Activated CD8-positive, alpha-beta memory T cell treated with anti-CD3 and anti-CD28 coated beads, Interleukin-2, amount 50 U/mL, for 48 hours (primary cell): ENCODE measurements at places on chromosomes 2 and 18.

GRCh38 chr2:233828546-233829192 lies 25.7 kb downstream of the HJURP start:
- DNase-seq, result peak; percentile 38

DNA sequence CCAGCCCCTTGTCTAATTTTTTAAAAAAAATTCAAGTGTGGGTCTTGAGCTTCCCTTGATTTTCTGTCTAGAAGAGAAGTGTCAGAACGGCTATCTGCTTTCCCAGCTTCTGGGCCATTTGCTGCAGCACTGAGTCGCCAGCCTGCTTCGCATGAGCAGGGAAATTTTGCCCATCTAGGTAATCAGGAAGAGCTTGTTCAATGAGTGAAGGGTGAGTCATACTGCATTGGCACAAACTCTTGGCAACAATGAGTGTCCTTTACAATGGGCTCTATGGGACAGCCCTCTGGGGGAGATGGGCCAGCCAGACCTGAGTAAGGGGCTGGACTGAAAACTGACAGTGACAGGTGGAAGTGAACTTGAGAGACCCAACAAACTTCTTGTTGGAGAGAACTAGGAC lies 2.4 kb upstream of the RNF144A start:
- no peak for DNase-seq

GRCh38 chr2:225276207-225276606 lies 123.3 kb upstream of the NYAP2 start:
- DNase-seq, result no peak

DNA sequence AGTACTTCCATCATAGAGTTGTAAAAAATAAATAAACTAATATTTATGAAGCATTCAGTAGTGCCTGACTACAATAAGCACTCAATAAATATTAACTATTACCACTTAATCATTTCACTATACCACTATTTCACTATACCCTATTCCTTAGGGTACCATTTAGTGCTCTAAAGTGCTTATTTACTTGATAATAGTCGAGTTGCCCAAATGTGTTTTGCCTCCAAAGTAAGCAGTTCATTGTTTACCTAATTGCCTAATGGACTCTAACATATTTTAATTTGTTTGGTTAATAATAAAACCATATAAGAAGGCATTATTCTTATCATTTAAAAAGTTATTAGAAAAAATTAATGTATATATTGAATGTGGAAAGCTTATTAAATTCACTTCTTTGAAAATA lies 33.0 kb upstream of the MAP2 start:
- DNase-seq, result no peak

GRCh38 chr2:109437325-109438090 lies 176.3 kb downstream of the SEPTIN10 start:
- DNase-seq, result no peak

DNA sequence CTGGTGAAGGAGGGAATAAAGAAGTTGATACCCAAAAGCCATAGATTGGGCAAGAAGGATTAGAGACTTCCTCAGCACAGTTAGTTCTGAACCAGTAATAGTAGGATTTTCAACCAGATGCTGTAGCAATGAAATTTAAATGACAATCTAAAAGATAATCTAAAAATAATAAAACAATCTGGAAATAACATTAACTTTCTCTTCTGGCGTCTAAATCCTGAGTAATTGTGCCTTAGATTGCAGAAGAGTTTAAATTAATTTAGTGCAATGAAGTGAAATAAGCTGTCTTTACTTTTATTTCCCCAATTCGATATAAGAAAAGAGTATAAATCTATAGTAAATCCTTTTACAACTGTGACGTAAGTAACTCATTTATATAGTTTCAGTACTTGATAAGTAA lies 186.8 kb upstream of the DOK6 start:
- no peak for DNase-seq

DNA sequence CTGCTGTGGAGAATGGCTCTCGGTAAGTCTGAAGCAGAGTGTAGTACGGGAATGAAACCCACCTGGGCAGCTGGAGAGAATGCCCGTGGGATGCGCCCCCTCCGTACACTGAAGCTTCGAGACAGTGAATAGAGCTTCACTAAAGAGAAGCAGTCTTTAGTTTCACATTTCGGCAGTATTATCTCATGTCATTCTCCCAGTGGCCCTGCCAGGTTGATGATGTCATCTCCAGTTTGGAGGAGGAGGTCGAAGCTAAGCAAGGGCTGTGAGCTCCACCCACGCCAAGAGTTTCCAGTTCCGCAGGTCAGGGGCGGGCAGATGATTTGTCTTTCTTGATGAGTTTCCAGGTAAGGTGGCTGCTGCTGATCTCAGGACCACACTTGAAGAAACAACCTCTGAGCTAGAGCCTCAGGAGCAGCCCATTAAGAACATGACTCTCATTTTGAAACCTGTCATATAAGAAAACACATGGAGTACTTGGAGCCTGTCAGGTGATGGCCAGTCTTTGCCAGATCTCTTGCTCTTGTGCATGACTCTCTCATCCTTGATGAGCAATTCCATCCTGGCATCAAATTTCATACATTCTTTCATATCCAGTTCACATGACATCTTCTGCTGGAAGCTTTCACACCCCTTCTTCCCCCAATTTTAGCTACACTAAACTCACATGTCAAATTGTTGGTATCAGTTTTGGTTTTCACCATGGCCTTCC lies 475.0 kb downstream of the RNF144A start:
- no peak for DNase-seq

GRCh38 chr18:65347446-65347845 lies 403.4 kb upstream of the CDH7 start:
- no peak for DNase-seq

DNA sequence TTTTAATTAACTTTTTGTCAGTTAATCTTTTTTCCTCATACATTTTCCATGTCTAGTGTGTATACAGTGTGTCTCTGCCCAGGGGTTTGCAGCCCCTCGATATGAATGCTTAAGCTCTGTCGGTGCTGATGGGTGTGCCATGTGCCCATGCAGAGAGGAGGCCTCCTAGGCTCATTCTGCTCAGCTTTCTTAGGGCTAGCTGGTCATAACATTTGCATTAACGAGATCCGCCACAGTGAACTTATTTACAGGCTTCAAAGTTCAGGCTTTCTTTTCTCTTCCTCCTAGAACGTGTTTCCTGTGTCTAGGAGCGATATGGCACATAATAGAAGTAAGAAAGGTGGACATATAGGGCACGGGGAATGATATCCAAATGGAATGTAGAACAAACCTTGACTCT lies 783.3 kb downstream of the PLCL1 start:
- no peak for DNase-seq

DNA sequence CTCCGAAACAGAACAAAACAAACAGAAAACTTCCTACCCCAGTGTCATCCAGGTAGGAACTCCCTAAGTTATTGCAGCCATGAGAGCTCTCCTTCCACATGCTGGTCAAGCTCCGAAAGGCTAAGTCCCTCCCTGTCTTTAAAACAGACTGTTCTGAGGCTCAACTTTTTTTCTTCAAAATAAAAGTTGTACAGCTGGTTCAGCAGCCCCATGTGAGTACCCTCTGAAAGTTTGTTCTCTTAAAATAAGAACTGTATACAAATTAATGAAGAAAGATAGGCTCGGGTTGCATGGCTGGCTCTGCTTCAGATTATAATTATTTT lies at the start of gene PDE1A:
Gene PDE1A, minus strand, starts transcription at position 119 of the 323 bp plus-strand sequence.
- DNase-seq, result no peak
